NCI-H187 treated with DMSO at 0.1 percent for 48 hours (cell line): ENCODE measurements at places on chromosomes 6 and 20.

DNA sequence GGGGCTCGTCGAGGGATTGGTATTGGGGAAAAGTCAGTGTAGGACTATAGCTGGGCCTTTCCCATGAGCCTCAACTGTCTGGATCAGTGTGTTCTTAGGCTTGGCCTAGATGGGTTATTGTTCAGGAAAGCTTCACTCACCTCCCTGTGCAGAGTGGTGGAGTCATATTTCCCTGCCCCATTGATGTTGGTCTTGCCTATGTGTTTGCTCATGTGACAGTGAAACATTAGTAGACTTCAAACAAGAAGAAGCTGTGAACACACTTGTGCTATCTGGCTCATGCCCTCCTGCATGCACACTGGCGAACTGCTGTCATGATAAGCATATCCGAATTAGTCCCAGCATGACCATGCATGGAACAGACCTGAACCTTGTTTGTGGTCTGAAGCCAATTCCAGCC is 171.1 kb downstream of the DHX35 start:
- no peak for DNase-seq

GRCh38 chr6:167980911-167981580 is 16.4 kb upstream of the KIF25 start:
- no peak for DNase-seq

DNA sequence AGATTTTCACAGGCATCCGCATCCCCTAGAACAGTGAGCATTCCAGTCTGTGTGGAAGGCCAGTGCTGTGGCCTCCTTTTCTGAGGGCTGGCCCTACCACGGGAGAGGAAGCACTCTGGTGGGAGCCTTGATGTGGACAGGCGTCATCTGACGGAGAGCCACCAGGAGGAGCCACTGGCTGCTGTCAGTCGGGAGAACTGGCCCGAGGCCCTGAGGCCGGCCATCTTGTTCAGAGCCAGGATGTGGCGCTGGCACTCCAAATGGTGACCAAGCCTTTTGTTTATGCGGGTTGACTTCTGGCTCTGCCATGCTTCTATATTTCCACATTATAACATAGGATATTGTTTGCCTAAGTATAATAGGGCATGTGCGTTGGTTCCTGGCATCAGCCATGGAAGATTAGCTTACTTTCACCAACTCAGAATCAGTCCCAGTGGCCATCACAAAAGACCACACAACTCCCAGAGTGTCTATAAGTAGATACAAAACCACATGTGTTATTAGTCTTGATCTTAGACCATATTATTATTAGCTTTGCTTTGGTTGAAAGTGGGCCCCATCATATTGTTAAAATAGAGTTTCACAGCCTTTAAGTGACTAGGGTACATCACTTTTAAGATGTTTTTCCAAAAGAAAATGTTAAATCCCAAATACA is 273.9 kb upstream of the TAB2 start:
- no peak for DNase-seq

GRCh38 chr20:35626386-35627001 is 10.9 kb downstream of the SPAG4 start:
- DNase-seq = no peak

DNA sequence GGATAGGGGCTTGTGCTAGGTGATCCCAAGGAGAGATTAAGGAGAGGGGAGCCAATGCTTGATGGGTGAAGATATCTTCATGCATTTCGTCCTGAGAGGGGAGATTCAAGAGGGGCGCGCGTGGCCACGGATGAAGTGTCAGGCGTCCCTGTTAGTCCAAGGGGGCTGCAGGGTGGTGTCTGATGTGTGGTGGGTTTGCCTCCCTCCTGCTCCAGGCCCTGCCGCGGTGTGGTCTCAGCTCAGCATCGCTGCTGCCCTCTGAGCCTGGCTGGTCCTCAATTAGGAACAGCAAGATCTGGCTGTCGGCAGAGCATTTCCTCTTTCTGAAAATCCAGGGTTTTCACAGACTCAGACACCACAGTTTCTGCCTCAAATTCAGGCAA is 318.0 kb downstream of the THBS2 start:
- no peak for DNase-seq

- DNase-seq = no peak
Observed at GRCh38 chr20:2814587-2815051, at the start of gene C20orf141. Gene C20orf141 (plus strand): TSS chr20:2814987. CDS start chr20:2815185, 198 bp downstream.

DNA sequence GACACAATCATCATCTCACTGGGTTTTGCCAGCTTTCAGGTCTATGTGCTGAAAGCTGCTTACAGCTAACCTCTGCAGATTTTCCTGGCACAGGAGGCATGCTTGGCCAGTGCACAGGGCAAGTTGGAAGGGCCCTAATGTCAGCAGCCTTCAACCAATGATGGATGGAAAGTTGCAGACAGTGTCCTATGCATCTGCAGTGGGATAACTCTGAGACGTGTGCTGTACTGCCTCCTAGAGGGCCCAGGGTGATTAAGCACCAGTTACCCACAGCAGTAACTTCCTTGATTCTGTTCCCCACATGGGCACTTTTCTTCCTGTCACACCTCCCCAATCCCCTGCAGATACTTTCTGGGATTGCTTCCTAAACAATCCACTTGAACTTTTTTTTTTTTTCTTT is 38.6 kb downstream of the OVOL2 start:
- DNase-seq = no peak

- DNase-seq = no peak
Observed at GRCh38 chr6:128929869-128930268, 46.9 kb downstream of the LAMA2 start.

GRCh38 chr20:25000268-25000801 is 7.8 kb upstream of the APMAP start:
- no peak for DNase-seq
